ENCODE measurements at places on chromosomes 6 and 20.
A peak's percentile ranks its signal among the peaks of the same experiment; 100 is the strongest.

DNA sequence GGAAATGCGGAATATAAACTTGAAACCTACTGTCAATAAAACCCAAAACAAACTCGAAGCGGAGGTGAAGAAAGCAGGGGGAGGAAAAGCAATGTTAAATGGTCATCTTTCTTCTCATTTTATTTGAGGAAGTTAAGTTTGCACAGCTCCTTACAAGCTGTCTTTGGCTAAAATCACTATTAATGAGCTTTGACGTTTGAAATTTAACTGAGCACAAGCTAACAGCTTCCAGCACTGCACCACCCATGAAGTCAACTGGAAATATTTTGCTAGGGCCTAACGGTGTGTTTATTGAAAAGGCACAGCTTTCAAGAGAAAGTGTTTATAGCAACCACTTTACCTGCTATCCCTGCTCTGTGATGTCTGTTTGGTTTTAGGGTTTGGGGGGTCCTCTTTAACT lies 103.8 kb downstream of the PKHD1 start:
- DNase-seq = no peak

GRCh38 chr20:38602185-38602581 lies 574 bp downstream of the ARHGAP40 start:
- no peak for DNase-seq

GRCh38 chr6:66964216-66964615 lies 1257.2 kb upstream of the EYS start:
- DNase-seq = no peak

GRCh38 chr20:50381771-50382593 lies 128.2 kb upstream of the PTPN1 start:
- DNase-seq = no peak

- no peak for DNase-seq
Observed at GRCh38 chr20:36217226-36217625, 19.1 kb upstream of the AAR2 start.

- DNase-seq = peak; percentile 20
Observed at GRCh38 chr6:22271081-22271480, 25.8 kb downstream of the PRL start.

GRCh38 chr20:61815176-61815575 lies 250.5 kb downstream of the TAF4 start:
- DNase-seq = no peak

DNA sequence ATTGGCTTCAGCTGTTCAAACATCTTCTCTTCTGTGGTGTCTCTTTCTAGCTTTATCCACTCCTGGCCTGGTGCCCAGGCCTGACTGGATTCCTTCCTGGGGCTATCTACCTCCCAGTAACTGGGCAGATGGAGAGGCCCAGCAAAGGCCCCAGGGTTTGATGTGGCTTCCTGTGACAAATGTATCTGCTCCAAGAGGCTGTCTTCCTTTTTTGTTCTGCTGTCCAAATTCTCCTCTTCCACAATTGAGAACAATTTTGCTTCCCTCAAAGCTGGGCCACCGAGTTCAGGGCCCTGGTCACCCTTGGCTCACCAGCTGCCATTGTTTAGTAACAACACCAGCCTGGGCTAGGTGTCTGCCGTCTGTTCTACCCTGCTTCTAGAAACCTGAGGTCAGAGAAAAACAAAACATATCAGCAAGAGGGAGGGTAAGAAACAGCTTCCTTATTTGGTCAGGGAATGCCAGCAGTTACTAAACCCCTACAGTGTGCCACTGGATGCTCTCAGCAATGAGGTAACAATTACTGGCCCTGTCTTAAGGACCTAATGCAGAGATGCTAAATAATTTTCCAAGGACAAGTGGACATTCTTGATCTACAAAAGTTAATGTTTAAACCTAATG lies 3.9 kb downstream of the ZFP57 start:
- DNase-seq = no peak

DNA sequence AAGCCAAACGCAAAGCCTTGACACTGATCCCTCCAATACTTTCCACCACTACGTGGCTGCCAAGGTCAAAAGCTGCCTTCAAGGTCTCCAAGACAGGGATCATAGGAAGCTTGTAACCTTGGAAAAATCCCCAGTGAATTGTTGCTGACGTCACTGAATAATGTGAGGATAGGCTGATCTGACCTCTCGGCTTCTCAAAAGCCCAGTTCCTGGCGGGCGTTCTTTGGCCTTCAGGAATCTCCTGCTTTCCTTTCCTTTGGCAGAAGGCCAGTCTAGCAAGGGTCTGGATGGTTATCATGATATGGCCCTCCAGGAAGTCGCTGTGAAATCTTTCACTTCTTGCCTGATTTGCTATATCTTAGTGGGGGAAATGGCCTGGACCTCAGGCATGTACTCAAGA lies 61.4 kb upstream of the TNFAIP3 start:
- DNase-seq = no peak

DNA sequence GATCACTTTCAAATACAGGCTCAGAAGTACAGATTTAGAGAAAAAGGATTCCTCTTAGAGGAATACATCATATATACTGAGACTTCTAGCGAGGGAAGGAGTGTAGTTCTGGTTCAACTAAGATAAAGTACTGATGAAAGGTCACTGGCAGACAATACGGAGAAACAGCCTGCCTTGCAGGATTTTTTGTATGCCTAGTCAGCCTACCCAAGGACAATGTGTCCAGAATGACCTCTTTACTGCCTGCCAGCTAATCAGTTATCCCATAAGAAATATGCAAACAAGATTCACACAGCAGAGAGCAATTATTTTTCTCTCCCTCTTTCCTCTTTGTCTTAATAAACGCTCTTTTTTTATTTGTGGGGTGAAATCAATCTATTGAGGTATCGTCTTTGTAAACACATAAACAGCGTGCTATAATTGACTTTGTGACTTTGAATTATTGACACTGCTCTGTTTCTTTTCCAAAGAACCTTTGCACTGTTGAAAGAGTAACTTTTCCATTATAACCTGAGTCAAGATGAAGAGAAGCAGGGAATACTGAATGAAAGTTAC lies 1.4 kb upstream of the TSPYL4 start:
- no peak for DNase-seq

GRCh38 chr6:142474531-142475289 lies 172.9 kb downstream of the ADGRG6 start:
- peak; percentile 10 for DNase-seq

GRCh38 chr6:93398723-93399122 lies 20.6 kb downstream of the EPHA7 start:
- DNase-seq = no peak

GRCh38 chr6:40634429-40634828 lies 47.3 kb upstream of the LRFN2 start:
- DNase-seq = peak; percentile 52

- DNase-seq = peak; percentile 55
Observed at GRCh38 chr6:3456898-3457709, at the start of gene SLC22A23. Gene SLC22A23, minus strand, starts transcription at chr6:3457050. Its CDS starts 491 bp downstream, at chr6:3456559.

- no peak for DNase-seq
Observed at GRCh38 chr6:17565399-17565798, 34.7 kb upstream of the FAM8A1 start.

GRCh38 chr6:111087106-111087835 lies at the start of gene SLC16A10:
Gene SLC16A10, plus strand, starts transcription at chr6:111087503. Its CDS starts 250 bp downstream, at chr6:111087753.
- DNase-seq = peak; percentile 91

- no peak for DNase-seq
Observed at GRCh38 chr6:15770347-15771143, 107.7 kb upstream of the DTNBP1 start.

- no peak for DNase-seq
Observed at GRCh38 chr20:56924292-56925081, 295.4 kb downstream of the TFAP2C start.

- no peak for DNase-seq
Observed at GRCh38 chr20:1741309-1742048, 83.9 kb upstream of the SIRPG start.

GRCh38 chr20:63129991-63130657 lies 85.8 kb downstream of the YTHDF1 start:
- DNase-seq = no peak

GRCh38 chr6:119148825-119149525 lies 70.5 kb upstream of the FAM184A start:
- DNase-seq = no peak

DNA sequence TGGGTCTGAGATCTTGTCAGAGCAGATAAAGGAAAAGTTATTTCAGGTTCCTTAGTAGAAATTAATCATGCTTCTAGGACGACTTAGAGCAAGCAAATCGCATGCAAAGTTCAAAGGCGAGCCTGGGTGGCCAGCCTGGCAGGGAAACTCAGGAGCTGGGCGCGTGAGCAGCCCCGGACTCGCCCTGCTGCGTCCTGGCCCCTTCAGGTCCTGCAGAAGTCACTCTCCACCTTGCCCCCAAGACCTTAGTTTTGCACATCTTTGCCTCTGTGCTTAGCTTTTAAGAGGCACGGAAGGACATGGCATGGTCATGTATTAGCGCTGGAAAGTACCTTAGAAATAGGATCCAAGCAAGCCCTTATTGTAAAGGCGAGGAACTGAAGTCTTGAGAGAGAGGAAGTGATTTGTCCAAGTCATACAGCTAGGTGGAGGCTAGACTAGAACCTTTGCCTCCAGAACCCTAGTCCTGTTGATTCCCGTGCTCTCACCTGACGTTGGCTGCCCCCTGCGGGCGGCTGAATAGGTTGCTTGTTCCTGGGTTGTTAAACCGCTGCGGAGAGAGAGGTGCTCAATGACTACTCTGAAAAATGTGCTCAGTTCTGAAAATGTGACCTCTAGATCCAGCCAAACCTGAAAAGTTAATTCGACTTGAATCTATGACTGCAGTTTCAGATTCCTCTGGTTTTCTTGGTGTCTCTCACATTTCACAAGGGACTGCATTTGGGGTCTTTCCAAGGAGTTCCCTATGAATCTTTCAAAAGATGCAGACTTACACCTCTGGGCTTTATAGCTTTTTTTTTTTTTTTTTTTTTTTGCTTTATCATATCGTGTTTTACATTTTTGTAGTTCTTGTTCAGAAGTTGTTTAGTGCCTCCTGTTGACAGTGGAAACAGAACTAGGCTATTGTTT lies 2.7 kb downstream of the MYB start:
- peak; percentile 87 for DNase-seq

GRCh38 chr6:45929421-45930361 lies 86.0 kb downstream of the CLIC5 start:
- no peak for DNase-seq

GRCh38 chr20:25535762-25536161 lies 49.6 kb downstream of the NINL start:
- no peak for DNase-seq

DNA sequence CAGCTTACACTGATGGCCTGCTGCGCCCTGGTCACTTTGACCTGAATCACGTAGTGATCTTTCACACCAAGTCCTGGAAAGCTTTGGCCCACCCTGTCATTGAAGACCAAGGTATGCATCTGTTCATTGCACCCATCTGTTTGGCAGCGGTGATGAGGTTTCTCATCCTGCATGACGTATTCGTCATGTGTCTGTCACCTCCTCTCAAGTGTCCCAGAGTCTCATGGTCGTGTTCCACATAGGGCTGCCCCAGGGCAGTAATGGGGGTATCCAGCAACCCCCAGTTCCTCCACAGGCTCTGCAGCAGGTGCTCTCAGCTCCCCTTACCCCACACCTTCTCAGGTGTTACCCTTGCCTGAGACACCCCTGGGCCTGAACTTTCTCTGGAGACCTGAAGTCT lies 104.1 kb downstream of the SYNDIG1 start:
- no peak for DNase-seq

GRCh38 chr6:11423072-11423471 lies 114.5 kb upstream of the TMEM170B start:
- no peak for DNase-seq

DNA sequence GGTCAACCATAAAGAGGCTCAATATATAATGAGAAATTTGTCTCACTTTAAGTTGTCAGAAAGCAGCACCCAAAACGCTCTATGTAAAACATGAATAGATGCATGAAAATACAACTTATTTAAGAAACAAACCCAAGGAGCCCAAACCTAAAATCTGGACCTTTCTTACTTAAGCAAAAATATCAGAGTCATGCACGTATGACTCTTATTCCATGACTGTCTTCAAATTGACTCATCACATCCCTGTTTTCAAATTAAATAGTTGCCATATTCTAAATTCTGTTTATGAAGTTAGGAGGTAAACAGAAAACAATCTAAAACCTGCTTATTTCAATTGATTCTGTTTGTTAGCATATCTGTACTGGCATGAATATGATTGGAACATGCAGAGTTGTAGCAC lies 42.1 kb downstream of the ANKRD6 start:
- no peak for DNase-seq

DNA sequence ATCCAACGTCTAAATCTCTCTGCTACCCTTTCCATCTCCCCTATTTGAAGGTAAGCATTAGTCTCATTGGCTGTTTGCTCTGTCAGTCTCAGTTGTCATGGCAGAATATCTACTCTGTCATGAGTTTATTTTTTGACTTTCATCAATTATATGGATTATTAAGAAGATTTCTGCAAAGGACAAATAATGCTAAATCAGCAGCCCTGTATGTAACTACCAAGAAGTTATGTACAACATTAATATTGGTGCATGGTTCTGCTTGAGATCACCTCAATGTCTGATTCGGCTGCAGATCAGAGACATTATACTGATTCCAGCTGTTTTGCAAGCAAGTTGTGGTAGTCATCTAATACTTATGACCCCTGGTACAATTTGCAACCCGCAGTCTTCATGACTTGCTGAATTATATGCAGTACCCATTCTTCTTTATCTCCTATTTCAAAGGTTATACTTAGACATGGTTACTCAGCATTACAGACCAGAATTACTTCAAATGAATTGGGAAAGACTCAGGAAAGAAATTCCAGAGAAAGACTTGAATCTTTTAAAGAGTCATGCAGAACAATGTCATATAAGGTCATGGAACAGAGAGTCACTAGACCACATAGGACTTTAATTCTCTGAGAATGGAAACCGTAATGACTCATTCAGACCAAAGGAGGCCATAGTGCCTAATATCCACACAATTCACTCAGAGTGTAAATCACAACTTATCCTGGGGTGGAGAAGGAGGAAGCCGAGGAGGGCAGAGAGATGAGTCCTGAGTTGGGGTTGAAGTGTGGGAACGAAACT lies 201.4 kb downstream of the IBTK start:
- no peak for DNase-seq

GRCh38 chr20:53101992-53102760 lies 130.0 kb downstream of the TSHZ2 start:
- DNase-seq = no peak

DNA sequence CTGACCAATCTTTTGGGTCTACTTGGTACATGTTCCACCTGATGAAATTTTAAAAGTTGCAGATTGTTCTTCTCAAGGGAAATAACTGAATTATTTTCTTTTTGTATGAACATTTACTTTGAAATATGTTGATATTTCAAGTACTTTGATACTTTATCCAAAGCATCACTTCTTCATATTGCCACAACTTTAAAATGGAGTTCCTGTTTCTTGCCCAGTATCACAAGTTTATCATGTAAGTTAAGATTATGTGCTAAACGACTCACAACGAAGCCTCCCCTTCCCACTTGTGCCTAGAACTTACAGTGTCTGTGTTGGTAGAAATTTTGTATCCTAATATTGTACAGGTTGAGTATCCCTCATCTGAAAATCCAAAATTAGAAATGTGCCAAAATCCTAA lies 108.4 kb downstream of the ARID1B start:
- DNase-seq = no peak
